Immature natural killer cell (primary cell): ENCODE measurements at places on chromosomes 7 and 10. TPM values are rescaled to one million over a fixed set of nuclear protein-coding genes. Genes with fewer than 3 reads are reported as not detected.

CRPPA gene
- polyA plus RNA-seq, result 0.28 TPM

TLL2 gene
- polyA plus RNA-seq, result not detected

VGF gene
- not detected for polyA plus RNA-seq

ASZ1 gene
- not detected for polyA plus RNA-seq

VPS37D gene
- polyA plus RNA-seq, result not detected

OIT3 gene
- polyA plus RNA-seq, result not detected

DNA sequence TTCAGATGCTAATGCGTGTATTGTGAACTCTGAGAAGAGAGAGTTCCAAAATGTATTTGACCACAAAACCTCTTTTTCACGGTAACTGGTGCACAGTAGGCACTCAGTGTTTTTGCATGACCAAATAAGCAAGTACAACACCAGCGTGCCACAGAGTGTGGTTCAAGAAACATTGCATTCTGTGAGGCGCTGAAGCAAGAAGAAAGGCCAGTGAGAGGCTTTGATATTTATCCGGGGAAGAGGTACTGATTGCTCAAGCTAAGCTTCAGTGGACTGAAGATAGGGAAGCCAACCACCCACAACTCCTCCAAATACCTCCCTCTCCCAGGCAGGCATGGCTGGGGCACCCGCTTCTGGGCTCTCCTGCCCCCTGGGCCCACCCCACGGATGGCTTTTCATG, 611.2 kb downstream of the SDK1 start:
- no peak for DNase-seq
- no peak overlapping the region for H3K4me3 ChIP-seq
- no peaks in the 10 kb centered on the region for H3K27me3 ChIP-seq
- H3K27ac ChIP-seq, result no peak overlapping the region
- no peaks in the 10 kb centered on the region for H3K36me3 ChIP-seq

- no peaks in the 10 kb centered on the region for H3K27me3 ChIP-seq
- H3K36me3 ChIP-seq, result no peaks in the 10 kb centered on the region
- H3K27ac ChIP-seq, result no peak overlapping the region
- H3K4me1 ChIP-seq, result no peaks in the 10 kb centered on the region
- DNase-seq, result no peak
- no peak overlapping the region for H3K4me3 ChIP-seq
These were observed 294.4 kb downstream of the BICC1 start for GRCh38 chr10:58806970-58807628.

GRCh38 chr10:65943451-65943850, 982.4 kb upstream of the LRRTM3 start:
- no peak for DNase-seq
- H3K27me3 ChIP-seq, result no peaks in the 10 kb centered on the region
- H3K4me1 ChIP-seq, result no peaks in the 10 kb centered on the region

DNA sequence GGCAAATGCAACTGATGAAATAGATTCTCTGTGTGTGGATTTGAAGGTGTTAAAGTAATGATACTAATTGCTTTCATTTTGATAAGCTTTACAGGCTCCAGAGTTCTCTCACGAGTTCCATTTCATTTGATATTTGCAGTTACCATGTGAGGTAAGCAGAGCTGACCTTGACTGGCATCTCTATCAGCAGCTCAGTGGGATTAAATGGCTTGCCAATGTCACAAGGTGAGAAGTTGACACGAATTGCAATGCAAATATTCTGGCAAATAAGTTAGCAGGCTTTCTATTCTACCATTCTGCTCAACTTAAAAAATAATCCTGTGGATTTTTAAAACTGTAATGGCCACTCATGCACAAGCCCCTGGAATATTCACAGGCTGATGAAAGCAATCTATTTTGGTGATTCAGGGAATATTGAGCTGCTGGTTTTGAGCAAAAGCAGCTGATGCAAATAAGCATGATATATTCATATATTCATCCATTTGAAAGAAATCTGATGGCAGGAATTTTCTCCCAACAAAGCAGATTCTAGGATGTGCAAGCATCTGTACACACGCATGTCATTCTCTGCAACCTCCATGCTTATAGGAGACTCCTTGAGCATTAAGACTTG, 64.5 kb upstream of the ANKRD1 start:
- H3K27me3 ChIP-seq, result no peaks in the 10 kb centered on the region
- no peak for DNase-seq
- H3K4me3 ChIP-seq, result no peak overlapping the region
- H3K27ac ChIP-seq, result no peak overlapping the region
- no peaks in the 10 kb centered on the region for H3K4me1 ChIP-seq

- H3K27me3 ChIP-seq, result peaks cover 2% of the 10 kb centered on the region
- no peak overlapping the region for H3K27ac ChIP-seq
- no peaks in the 10 kb centered on the region for H3K4me1 ChIP-seq
- peaks cover 3% of the 10 kb centered on the region for H3K36me3 ChIP-seq
- H3K4me3 ChIP-seq, result no peak overlapping the region
These were observed 294.4 kb upstream of the NEBL start for GRCh38 chr10:21191512-21191911.

- no peaks in the 10 kb centered on the region for H3K36me3 ChIP-seq
- H3K4me1 ChIP-seq, result peaks cover 10% of the 10 kb centered on the region
- H3K27ac ChIP-seq, result no peak overlapping the region
- DNase-seq, result no peak
These were observed 2.0 kb downstream of the FLNC start for GRCh38 chr7:128831994-128832879.

DNA sequence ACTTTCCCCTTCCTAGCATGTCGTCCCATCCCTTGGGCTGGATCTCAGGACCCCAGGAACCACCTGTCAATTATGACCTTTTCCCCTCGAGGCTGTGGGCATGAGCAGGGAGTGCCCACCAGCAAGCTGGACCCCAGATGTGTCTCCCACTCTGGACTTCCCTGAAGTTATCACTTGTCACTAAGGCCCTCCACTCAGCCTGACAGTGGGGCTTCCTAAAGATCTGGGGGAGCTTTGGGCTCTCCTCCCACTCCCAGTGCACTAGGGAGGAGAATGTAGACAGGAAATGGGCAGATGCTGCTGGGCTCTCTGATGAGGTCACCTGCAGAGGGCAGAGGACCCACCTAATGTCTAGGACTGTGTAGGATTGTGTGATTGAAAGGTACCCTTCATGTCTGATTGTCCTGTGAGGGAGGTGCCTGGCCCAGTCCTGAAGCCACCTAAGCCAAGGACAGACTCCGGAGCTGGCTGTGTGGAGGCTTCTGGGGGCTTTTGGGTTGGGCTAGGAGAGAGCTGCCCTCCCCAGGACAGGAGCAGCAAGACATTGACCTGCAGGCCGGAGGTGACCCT, 18.7 kb downstream of the MYO1G start:
- no peak overlapping the region for H3K4me3 ChIP-seq
- H3K27ac ChIP-seq, result peak overlapping the region; percentile 96
- DNase-seq, result no peak
- no peaks in the 10 kb centered on the region for H3K36me3 ChIP-seq
- peaks cover 3% of the 10 kb centered on the region for H3K27me3 ChIP-seq

DNA sequence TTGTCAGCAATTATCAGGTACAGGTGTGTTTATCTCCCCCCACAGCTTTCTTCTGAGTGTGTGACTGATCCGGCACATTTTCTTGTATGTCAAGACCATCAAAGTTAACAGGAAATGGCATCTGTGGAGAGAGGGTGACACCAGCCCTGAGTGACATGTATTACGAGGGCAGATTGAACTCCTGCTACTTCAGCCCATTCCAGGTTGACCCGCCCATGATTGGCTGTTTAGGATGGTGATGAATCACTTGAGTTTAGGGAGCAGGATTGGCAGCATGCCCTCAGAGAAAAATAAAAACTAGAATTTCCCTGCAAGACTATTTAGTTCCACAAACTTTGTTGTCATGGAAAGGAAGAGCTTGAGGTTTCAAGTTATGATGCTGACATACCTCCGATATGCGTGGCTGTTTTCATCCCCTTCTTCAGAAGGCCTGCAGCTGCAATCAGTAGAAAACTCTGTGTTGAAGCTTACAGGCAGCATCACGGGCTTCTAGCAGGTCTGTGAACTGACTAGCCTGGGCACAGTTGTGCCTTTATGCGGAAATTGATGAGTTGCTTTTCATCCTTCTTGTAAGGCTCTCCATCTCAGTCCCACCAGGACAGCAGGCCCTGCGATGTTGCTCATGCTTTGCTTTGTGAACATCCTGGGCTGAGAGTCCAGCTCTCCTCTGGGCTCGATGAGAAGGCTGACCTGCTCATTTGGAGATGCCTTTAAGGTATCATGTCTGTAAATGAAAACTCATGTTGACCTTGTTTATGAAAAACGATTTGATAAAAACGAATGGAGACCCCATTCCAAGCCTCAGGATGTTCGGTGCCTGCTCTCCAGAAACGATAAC, 8.0 kb upstream of the CELF2 start:
- H3K27me3 ChIP-seq, result peaks cover 23% of the 10 kb centered on the region
- no peaks in the 10 kb centered on the region for H3K36me3 ChIP-seq
- no peaks in the 10 kb centered on the region for H3K4me1 ChIP-seq
- no peak overlapping the region for H3K27ac ChIP-seq
